ENCODE measurements at places on chromosomes 3 and 15. TPM values are rescaled to one million over a fixed set of nuclear protein-coding genes. Genes with fewer than 3 reads are reported as not detected.

- DNase-seq: no peak
These were observed 87.8 kb downstream of the NECTIN3 start for GRCh38 chr3:111159391-111159790.

GRCh38 chr3:187738331-187739093, 6.8 kb downstream of the BCL6 start:
- no peak for DNase-seq

DNA sequence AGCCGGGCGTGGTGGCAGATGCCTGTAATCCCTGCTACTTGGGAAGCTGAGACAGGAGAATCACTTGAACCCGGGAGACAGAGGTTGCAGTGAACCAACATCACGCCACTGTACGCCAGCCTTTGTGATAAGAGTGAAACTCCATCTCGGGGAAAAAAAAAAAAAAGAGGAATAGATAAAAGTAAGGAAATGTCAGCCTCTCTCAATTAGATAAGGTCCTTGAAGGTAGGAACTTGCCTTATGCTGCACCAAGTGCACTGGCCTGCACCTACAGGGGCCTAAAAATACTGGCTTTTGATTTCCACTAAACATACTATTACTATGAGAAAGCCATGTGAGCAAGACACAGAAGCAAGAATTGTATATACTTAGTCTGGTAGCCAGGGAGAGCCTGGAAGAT, 7.1 kb downstream of the RAF1 start:
- no peak for DNase-seq

Gene CEMIP
- 146 TPM for total RNA-seq

Gene LMCD1
- 268 TPM for total RNA-seq

Measured in chondrocyte (in vitro differentiated cells).